ENCODE measurements at places on chromosomes 13 and 19.

DNA sequence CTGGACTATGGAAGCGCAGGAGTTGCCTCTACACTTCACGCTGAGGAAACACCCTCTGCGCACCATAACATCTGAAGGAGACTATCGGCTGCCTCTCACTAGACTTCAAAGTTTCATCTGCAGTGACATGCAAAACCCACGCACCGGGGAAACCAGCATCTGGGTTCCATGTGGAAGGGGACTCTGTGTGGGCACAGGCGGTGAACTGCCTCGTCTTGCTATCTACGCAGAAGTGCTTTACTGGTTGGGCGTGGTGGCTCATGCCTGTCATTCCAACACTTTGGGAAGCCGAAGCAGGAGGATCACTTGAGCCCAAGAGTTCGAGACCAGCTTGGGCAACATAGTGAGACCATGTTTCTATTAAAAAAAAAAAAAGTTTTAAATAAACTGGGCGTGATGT is 116.4 kb downstream of the STK24 start:
- no peak for DNase-seq

DNA sequence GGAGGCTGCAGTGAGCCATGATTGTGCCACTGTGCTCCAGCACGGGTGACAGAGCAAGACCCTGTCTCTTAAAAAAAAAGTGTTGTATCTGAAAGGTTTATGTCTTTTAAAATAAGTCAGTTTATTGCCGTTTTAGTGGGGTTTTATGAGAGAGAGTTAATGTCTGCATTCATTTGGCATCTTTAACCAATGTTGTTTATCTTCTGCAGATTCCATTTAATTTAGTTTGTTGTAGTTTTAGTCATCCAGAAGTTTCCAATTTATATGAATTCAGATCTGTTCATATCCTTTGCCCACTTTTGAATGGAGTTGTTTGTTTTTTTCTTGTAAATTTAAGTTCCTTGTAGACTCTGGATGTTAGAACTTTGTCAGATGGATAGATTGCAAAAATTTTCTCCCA is 36.7 kb upstream of the LPAR6 start:
- no peak for DNase-seq

- no peak for DNase-seq
Observed at GRCh38 chr13:32454886-32455593, 27.1 kb upstream of the N4BP2L1 start.

- no peak for DNase-seq
Observed at GRCh38 chr13:19643652-19644051, 10.2 kb downstream of the MPHOSPH8 start.

GRCh38 chr13:48159826-48160225 is 64.9 kb upstream of the MED4 start:
- no peak for DNase-seq

DNA sequence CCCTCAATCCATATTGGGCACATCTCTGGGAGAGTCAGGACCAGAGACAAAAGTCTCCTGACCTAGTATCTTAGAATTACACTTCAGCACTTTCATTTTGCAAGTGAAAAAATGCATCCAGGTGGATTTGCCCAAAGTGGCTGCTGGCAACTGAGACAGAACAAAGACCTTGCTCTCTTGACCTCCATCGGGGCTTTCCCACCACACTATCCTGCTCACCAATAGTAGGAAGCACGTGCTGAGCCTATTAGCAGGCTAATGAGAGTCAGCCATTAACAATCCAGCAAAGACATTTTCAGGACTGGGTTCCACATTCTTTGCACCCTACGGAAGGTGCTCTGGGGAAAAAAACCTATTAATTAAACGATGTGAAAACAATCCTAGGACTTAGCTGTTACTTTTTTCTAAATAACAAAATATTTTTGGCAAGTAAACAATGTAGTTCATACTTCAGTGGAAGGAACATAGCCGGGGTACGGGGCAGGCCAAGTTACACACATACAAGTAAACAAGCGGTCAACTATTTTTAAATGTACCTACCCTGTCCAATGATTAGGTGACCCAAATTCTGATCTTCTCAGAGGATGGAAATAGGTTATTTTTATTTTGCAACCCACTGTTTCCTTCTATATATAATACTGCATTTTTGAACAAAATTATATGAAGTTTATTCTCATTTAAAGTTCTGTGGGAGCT is 78.6 kb downstream of the CDADC1 start:
- no peak for DNase-seq

DNA sequence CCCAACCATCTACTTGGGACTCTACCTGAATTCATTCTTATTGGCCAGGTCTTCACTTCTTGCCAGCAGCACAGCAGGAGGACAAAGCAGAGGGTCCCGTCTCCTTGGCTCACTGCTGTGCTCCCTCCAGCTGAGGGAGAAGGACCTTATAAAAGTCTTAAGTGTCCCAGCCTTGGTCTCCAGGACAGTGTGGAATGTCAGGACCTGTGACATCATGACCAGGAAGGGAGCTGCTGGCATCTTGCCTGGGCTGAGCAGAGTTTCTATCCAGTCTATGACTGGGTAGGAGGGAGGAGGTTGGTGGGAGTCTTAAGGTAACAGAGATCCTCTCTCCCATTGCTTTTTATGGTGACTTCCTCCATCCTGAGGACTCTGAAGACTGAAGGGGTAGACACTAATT is 56.6 kb upstream of the ANKRD10 start:
- DNase-seq: no peak

GRCh38 chr19:32874605-32875004 is 5.0 kb upstream of the SLC7A9 start:
- no peak for DNase-seq

DNA sequence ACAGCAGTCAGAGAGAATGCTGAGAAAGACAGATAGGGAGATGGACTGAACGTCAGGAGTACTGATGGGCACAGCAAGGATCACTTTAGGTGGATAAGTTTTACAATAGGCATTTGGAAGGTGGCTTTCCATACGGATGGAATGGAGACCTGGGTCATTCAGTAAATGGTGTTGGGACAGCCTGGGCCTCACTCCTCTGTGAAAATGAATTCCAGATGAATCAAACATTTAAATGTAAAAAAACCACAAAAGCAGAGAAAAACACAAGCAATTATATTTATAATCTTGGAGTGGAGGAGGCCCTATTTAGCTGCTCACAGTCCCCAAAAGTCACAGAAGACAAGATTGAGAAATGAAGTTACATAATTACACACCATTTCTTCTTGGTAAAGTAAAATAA is 4.7 kb downstream of the IL17D start:
- DNase-seq: no peak

DNA sequence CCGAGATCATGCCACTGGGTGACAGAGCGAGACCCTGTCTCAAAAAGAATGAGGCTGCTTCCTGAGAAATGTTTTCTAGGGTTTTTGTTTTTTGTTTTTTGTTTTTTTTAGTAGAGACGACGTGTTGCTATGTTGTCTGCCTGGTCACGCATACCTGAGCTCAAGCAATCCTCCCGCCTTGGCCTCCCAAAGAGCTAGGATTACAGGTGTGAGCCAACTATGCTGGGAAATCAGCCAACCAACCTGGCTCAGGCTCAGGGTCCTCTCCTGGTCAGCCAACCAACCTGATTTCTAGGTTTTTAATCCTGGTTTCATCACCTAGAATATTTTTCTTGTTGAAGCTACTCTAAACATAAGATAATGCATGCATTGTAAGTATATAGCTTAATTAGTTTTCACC is 7.8 kb downstream of the DHX34 start:
- DNase-seq: no peak

- DNase-seq: no peak
Observed at GRCh38 chr19:13051557-13052165, 51.0 kb downstream of the LYL1 start.

DNA sequence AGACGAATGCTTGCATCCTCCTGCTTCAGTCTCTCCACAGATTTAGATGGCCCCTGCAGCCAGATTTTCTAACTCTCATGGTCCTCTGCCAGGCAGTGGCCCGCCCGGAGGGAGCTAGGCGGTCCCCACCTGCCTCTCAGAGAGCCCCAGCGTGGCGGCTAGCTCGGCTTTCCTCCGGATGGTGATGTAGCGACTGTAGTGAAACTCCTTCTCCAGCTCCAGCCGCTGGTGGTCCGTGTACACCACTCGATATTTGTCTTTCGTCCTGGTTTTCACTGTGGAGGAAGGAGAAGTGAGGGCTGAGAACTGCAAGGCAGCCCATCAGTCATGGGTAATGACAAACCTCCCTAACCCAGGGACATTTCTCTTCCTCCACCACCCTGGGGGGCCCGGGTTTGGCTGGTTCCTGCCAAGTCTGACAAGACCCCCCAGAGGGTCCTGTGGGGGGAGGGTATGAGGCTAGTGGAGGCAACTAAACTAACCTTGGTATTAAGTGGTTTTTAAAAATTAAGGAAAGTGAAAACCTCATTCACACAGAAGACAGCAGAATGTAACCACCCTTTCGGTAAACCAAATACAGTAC is 4.3 kb downstream of the CDX2 start:
- no peak for DNase-seq

DNA sequence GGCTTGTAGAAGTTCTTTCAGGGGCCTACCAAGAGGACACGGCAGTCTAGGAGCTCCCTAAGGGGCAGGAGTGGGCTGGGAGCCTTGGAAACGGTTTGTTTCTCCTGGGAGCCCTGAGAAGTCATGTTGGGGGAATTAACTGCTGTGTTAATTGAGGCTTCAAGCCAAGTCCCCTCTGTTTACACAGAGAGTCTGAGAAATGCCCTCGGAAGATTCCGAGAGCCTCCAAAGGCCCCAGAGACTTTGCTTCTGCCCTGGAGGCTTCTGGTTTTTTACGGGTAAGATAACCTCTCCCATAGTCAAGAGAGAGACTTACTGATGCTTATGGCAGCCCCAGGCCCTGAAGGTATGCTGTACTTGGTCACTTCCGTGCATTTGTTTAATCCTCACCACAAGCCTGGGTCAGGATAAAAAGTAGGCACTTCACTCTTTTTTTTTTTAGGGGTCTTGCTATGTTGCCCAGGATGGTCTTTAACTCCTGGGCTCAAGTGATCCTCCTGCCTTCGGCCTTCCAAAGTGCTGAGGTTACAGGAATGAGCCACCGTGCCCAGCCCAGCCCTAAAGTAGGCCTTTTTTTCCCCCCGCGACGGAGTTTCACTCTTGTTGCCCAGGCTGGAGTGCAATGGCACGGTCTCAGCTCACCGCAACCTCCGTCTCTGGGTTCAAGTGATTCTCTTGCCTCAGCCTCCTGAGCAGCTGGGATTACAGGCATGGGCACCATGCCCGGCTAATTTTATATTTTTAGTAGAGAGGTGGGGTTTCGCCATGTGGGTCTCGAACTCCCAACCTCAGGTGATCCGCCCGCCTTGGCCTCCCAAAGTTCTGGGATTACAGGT is 15.2 kb downstream of the IER2 start:
- DNase-seq: no peak

DNA sequence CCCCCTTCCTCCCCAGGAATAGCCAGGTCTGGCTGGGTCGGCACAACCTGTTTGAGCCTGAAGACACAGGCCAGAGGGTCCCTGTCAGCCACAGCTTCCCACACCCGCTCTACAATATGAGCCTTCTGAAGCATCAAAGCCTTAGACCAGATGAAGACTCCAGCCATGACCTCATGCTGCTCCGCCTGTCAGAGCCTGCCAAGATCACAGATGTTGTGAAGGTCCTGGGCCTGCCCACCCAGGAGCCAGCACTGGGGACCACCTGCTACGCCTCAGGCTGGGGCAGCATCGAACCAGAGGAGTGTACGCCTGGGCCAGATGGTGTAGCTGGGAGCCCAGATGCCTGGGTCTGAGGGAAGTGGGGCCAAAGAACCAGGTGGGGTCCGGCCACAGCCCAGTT is 3.2 kb downstream of the KLK2 start:
- DNase-seq: no peak

DNA sequence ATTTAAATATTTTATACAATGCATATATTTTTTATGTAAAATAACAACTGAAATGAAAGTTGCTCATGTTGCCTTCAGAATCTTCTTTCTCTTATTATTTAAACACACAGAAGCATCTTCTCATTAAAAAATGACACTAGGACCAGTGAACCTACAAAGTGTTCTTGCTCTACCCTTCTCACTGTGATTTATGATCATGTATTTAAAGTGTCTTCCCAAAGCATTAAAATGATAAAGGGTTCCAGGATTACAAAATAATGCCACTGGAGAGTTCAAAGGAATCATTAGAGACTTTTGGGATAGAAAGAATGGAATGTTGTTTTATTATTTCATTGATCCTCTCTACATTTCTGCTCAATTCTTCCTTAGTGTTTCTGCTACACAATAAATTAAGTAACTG is 643.6 kb upstream of the SLITRK1 start:
- no peak for DNase-seq

All from activated CD8-positive, alpha-beta memory T cell treated with anti-CD3 and anti-CD28 coated beads for 48 hours (primary cell).